Stomach (tissue), 19 donors: ENCODE measurements at places on chromosomes 3 and 15.
A peak's percentile ranks its signal among the peaks of the same experiment; 100 is the strongest.

- DNase-seq: no peak
Measured at GRCh38 chr3:74631351-74632140, 17.1 kb upstream of the CNTN3 start.

GRCh38 chr3:184315543-184315867, 1.1 kb downstream of the EIF4G1 start:
- no peak for DNase-seq

DNA sequence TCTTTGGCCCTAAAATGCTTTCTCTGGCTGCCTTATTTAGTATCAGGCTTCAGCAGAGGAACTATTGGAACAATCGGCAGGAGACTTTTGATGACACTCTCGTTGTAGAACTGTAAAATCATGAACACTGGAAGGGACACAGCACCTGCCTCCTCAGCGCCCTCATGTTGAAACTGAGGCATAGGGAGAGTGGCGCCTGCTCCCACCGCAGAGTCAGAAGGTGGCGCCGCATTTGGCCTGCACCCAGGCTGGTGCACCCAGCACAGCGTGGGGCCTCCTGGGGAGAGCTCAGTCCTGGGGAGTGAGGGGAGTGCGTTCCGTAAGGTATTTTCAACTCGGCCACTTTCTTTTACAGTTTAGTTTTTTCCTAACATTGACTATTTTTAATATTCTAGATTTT, 78.2 kb upstream of the BLM start:
- DNase-seq: no peak

- no peak for DNase-seq
Measured at GRCh38 chr15:33124811-33125210, 69.7 kb downstream of the FMN1 start.

- no peak for DNase-seq
Measured at GRCh38 chr15:63264688-63265293, 12.6 kb upstream of the APH1B start.

DNA sequence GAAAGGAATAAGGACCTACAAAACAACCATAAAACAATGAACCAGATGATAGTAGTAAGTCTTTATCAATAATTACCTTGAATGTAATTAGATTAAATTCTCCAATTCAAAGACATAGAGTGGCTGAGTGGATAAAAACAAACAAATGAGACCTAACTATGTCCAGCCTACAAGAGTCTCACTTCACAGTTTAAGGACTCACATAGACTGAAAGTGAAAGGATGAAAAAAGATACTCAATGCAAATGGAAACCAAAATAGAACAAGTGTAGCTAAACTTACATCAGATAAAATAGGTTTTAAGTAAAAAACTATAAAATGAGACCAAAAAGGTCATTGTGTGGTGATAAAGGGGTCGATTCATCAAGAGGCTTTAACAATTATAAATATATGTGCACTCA, 21.9 kb upstream of the NR1I2 start:
- DNase-seq: no peak

DNA sequence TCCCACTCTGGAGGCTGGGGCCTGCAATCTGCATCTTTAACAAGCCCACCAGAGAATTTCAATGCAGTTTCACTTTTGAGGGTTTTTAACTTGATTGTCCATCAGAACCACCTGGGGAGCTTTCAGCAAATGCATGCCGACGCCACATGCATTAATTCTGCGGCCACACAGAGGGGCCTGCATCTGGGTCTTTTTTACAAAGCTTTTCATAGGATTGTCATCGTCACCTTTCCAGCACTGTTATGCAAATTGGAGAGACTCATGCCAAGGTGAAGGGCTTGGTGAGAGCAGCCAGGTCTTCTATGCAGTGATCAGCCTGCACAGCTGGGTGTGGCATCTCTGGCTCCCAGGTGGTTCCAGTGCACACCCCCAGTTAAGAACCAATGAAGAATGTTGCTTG, 143.0 kb upstream of the CTDSPL start:
- DNase-seq: no peak

DNA sequence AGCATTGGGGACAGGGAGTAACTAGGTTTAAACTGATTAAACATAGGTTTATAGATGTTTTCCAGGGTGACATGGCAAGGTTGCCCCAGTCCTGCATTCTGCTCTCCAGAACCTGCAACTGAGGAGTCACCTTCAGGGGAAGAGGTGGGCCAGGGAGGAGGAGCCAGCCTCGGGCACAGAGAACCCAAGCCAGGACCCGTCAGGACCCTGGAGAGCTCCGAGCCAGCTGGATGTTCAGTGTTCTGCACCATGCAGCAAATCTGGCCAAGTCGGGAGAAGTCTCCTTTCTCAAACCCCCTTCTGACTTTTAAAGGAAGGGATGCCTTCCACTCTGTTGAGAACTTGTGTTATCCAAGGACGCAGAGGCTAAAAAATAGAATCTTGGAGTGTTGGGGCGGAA, 62.1 kb upstream of the SLC6A11 start:
- DNase-seq: no peak

- DNase-seq: peak; percentile 1
Measured at GRCh38 chr3:52441091-52441771, 3.7 kb downstream of the SEMA3G start.

DNA sequence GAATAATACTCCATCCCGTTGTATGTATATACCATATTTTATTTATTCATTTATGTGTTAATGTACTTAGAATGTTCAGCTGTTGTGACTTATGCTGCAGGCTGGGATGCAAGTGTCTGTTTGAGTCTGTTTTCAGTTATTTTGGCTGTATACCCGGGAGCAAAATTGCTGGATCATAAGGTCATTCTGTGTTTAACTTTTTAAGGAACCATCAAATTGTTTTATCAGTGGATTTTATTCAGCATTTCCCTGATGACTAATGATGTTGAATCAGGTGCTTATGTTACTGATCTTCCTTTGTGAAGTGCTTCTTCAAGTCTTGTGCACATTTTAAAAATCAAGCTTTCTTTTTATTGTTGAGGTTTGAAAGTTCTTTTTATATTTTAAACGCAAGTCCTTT, 118.1 kb downstream of the SLC25A26 start:
- DNase-seq: no peak

DNA sequence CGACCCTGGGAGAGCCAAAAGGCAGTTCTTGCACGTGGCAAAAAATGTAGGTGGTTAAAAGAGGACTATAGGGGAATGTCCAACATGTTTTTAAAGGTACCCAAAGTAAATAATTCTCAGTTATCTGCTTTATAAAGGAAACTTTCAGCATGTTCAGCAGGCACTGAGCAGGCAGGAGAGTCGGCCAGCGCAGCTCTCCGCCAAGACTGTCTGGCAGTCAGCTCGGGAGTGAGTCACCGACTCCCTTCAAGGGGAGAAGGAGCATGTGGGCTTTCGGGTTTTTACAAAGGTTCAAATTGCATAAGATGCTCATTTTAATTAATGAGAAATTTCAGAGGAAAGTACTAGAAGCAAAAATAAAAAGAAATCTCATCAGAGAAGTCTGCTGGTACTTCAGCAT, 7.0 kb downstream of the GABRA5 start:
- no peak for DNase-seq

- no peak for DNase-seq
Measured at GRCh38 chr3:12719541-12719940, 39.5 kb downstream of the TMEM40 start.

DNA sequence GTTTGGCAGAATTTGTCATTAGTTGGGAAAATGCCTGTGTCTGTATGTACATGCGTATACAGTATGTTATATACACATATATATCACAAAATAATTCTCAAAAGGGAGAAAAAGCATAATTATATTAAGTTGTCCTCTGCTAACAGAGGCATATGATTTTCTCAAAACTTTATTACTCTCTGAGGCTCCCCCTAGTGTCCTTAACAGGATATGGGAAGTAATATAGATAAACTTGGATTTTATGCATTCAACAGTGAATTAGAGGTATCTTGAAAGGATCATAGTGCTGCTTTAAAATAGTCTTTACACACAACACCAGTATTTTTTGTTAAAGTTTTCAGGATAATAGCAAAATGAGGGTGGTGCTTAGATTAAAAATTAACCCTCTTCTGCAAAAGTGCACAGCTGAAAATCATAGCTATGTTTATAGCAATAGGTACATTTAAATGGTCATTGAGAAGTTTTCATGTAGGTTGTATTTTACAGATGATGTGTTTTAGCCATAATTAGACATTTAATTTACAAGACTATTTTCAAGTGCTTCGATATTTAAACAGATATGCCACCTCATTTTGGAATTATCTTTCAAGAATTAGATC, 454.0 kb upstream of the ROBO2 start:
- DNase-seq: no peak

DNA sequence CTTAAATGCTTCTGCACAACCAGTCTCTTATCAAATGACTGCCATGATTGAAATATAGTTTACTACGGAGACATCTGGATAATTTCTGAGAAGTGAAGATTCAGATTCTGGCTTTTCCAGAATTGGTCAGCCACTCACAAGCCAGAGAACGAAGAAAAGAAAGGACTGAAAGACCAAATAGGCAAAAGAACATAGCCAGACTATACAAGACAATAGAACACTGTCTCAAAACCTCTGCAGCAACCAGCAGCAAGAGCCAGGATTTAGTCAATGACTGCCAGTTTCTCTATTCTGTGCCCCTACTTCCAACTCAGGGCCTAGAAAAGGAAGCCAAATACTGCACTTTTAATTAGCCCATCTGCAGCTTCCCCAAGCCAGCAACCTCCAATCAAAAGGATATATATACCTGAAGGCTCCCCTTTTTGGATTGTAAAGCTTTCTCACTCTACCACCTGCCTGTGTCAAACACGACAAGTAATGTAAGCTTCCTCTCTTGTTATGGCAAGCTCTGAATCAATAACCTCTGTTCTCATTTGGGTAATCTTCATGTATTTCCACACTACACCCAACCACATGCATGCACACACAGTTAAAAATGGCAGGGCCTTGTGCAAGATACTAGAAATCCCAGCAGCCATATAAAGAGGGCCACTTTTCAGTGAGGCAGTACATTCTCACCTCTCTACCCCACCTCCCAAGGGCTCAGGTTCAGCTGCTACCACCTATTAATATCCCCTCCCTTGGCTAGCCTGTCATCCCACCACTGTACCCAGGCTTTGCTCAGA, 97.1 kb downstream of the ERC2 start:
- DNase-seq: no peak

GRCh38 chr3:13670292-13670691, 121.4 kb downstream of the FBLN2 start:
- DNase-seq: no peak

- DNase-seq: no peak
Measured at GRCh38 chr3:101852983-101853840, 3.9 kb downstream of the NFKBIZ start.
